NCI-H774 (cell line): ENCODE measurements at places on chromosomes 2 and 18.

DNA sequence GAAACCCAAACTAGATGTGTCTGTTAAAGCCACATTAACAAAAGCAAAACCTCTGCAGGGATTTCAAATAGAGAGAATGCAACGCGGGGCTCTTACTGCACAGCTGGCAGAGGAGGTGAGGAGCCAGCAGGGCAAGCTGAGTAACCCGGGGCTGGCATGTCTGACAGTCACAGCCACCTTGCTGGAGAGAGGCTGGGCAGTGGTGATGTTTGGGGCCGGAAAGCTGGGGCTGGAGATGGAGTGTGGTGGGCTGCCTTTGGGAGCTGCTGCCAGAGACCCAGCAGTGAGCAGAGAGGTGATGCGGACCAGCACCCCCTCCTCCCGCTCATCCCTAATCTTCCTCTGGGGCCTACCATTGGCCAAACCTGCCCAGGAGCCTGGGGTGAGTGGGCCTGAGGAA is 204.5 kb upstream of the ARL4C start:
- DNase-seq: no peak

GRCh38 chr2:143907801-143908200 is 612.1 kb downstream of the ZEB2 start:
- no peak for DNase-seq

GRCh38 chr2:232563580-232563979 is 13.1 kb downstream of the EIF4E2 start:
- DNase-seq: no peak

GRCh38 chr2:180495606-180496005 is 484.8 kb upstream of the UBE2E3 start:
- DNase-seq: no peak
